ENCODE measurements at places on chromosomes 5 and 9.

- DNase-seq, result peak; percentile 86
Measured at GRCh38 chr9:8095672-8096086, 296.1 kb upstream of the DMAC1 start.

- DNase-seq, result no peak
Measured at GRCh38 chr5:139654464-139654863, 6.3 kb downstream of the CXXC5 start.

- DNase-seq, result no peak
Measured at GRCh38 chr9:136429683-136430491, 9.8 kb downstream of the INPP5E start.

DNA sequence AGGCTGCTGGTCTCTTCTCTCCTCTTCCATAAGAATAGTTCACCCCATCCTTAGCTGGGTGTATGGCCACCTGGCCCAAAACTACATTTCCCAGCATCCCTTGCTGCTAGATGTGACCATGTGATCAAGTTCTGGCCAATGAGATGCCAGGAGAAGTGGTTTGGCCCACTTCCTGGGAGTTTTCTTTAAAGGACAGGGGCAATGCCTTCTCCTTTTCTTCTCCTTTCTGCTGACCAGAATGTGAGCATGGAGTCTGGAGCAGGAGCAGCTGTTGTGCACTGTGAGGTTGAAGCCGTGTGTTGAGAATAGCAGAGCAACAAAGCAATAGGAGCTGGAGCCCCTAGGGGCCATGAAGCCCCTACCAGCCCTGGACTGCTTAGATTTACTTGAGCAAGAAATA, 36.8 kb downstream of the C9orf50 start:
- DNase-seq, result peak; percentile 42

DNA sequence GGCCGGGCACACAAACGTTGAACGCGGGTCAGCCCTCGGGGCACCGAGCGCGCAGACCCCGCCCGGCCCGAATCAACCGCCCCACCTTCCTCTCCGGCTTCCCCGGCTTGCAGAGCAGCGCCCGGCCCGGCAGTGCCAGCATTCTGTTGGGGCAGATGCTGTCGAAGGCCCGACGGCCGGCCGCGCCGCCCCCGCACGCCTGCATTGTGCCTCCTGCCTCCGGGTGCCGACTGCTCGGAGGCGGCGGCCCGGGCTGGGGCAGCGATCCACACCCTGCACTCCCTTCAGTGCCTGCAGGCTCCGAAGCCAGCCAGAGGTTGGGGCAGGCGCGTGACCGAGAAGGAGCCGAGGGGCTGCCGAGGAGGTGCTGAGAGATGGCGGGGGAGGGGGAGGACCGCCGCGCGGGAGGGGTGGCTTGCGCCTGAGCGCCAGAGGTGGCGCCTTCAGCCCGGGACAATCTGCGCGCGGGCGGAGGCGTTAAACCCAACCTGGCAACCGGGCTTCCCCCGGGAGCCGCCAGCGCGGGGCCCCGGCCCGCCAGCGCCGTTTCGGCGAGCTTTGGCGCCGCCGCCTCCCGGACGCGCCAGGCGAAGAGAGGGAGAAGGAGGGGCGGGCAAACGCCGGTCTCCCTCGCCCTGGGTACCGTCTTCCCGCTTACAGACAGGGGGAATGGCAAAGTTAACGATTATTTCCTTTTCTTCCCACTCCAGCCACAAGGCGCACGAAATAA, at the start of gene MCIDAS:
MCIDAS (minus strand) TSS at position 382 of the 730 bp plus-strand sequence; CDS start at position 205, 177 bp downstream.
- peak; percentile 65 for DNase-seq

- DNase-seq, result peak; percentile 23
Measured at GRCh38 chr5:157994906-157995519, 136.1 kb upstream of the CLINT1 start.

DNA sequence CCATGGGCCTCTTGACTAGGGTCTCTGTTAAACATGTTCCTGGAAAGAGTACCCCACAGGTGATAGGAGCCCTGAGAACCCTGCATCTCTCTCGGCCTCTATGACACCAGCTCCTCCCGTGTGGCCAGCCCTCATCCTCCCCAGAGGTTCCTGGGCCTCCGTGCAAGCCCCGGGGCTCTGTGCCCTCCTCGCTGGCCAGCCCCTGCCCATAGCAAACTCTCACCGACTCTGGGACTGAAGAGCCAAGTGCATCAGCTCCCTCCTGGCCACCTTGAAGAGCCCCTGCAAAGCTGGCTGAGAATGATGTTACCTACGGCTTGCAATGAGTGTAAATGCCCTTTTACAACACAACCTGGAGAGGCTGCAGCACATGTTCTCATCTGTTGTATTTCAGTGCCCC, 224.4 kb downstream of the ROR2 start:
- DNase-seq, result no peak

DNA sequence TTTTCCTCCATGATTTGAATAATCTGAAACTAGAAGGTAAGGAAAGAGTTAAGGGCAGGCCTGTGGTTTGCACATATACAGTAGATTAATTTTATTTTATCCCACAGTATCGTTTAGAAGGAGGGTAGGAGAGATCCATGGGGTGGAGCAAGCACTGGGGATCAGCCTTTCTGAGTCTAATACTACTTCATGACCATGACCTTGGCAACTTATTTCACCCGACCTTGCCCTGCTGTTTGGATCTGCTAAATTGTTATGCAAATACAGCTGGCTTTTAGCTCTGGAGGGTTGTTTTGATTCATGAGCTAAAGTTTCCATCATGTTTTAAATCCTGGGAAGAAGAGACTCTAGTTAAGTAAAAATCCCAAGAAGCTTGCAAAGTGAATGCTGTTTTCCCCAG, 864 bp upstream of the GRIN3A start:
- DNase-seq, result no peak
